ENCODE measurements at places on chromosomes 11 and 22.

DNA sequence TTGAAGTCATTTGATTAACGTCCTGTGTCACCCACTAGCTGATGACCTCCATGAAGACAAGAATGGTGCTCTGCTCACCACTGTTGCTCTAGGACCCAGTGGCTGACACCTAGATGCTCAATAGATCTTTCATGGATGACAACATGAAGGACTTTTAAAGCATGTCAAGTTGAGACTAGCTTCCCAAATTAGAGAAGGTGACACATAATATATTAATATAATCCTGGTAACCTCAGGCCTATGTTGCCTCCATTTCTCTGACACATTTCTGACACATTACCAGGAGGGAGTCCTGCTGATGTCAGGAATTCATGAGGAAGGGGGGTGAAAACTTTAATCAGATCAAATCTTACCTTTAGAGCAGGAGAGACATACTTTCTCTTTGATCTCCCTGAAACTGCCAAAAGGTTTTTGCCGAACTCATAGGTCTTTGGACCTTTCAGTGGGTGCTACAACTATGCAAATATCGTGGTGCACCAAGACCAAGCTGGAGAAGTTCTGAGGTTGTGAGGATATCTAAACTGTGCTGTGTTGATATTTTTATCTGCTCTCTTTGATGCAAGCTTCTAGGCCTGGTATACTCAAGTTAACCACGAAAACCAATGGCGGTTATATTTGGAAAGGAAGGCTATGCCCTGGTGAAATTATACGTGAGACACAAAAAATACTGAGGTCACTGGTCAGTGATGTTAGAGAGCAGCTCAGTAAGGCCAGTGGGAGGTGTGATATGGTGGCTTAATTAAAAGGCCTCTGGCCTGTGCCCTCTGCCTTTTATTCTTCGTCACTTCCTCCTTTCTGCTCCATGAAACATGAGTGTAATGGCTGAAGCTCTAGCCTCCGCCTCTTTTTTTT lies 13.2 kb upstream of the AMPD3 start:
- ATAC-seq = no peak

DNA sequence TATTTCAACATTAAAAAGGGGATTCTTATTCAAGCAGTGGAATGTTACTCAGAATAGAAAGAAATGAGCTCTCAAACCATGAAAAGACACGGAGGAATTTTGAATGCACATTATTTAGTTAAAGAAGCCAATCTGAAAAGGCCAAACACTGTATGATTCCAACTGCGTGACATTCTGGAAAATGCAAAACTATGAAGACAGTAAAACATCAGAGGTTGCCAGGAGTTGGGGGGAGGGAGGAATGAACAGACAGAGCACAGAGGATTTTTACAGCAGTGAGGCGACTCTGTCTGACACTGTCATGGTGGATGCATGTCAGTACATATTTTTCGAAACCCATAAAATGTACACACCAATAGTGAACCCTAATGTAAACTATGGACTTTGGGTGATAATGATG lies 22.9 kb upstream of the THY1 start:
- no peak for ATAC-seq

DNA sequence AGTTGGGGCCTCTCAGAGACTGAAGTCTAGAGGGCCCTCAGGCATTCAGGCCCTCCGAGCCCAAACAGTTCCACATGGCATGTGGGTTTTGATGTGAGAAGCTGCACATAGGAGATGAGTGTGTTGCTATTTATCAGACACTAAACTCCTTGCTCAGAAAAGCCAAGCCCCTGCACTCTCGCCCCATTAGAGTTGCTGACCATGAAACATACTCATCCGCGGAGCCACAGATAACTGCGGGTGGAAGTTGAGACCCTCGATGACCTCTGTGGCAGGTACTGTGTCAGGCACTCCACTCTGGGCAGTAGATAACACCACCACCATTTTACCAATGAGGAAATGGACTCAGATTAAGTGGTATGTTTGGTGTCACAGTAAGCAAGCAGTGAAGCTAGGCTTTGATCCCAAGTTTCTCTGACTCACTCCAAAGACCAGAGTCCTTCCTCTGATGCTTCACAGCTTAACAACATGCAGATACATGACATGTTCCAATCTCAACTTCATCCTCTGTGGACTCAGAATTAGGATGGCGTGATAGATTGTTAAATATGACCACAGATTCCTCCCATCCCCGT lies 202.1 kb downstream of the ADAMTS15 start:
- ATAC-seq = no peak

GRCh38 chr11:96207459-96208449 lies 135.2 kb downstream of the MAML2 start:
- peak; percentile 67 for ATAC-seq

GRCh38 chr11:42521994-42522393 lies 789.8 kb upstream of the API5 start:
- no peak for ATAC-seq

- ATAC-seq = no peak
Observed at GRCh38 chr11:109347304-109347703, 74.7 kb upstream of the C11orf87 start.

DNA sequence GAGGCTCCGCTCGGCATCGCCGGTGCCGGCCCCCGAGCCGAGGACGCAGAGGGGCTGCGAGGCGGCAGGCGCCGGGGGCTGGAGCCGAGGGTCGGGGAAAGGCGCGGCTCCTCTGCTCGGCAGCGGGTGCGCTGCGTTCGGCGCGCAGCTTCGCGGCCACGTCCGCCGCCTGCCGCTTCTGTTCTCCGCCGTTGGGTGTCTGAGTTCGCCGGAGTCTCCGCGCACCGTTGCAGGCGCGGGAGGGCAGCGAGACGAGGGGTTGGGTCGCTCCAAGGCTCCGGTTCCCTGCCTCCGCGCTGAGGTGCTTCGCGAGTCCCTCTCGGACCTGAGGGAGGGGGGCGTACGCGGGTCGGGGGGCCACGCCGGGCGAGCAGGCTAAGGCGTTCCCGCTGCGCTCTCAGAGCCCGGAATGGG lies 347 bp downstream of the MN1 start:
- peak; percentile 74 for ATAC-seq

GRCh38 chr11:96107143-96107824 lies 183.4 kb upstream of the MTMR2 start:
- no peak for ATAC-seq
